ENCODE measurements at places on chromosomes 11 and 22.
A peak's percentile ranks its signal among the peaks of the same experiment; 100 is the strongest.

- H3K36me3 ChIP-seq = no peaks in the 10 kb centered on the region
- no peak overlapping the region for H3K27ac ChIP-seq
- DNase-seq = peak; percentile 90
Measured at GRCh38 chr11:15074206-15075161, 1.1 kb downstream of the CALCB start.

- no peak overlapping the region for H3K4me3 ChIP-seq
- no peak overlapping the region for H3K27ac ChIP-seq
- no peaks in the 10 kb centered on the region for H3K4me1 ChIP-seq
- peaks cover 31% of the 10 kb centered on the region for H3K27me3 ChIP-seq
- no peak for DNase-seq
Measured at GRCh38 chr22:32088084-32088483, 45.0 kb downstream of the SLC5A1 start.

GRCh38 chr11:63897459-63898146 is 19.4 kb downstream of the RCOR2 start:
- no peak overlapping the region for H3K4me3 ChIP-seq
- no peak overlapping the region for H3K27ac ChIP-seq
- peaks cover 5% of the 10 kb centered on the region for H3K4me1 ChIP-seq
- no peak for DNase-seq

DNA sequence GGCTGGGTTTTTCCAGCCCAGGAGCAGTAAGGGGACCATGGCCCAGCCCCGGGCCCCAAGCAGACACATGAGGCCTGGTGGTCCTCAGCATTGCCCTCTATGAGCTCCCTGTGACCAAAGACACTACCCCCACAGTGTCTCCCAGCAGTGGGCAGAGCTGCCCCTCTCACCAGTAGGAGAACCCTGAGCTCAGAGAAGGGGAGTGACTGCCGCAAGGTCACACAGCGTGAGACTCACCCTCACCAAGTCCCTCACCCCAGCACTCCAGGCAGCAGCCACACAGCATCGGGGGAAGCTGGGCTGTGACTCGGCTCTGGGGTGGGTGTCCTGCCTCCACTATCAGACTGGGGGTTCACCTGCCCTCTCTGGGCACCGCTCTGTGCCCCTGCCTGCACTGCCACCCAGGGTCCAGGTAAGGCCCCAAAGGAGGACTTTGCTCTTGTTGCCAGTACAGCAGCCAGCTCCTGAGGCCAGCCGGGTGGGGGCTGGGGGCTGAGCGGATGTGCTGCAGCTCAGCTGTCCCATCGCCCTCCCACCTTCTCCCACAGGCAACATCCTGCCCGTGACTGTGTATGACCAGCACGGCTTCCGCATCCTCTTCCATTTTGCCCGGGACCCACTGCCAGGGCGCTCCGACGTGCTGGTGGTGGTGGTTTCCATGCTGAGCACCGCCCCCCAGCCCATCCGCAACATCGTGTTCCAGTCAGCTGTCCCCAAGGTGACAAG is 7.9 kb upstream of the SH3BP1 start:
- H3K4me1 ChIP-seq = peaks cover 11% of the 10 kb centered on the region
- H3K27me3 ChIP-seq = no peaks in the 10 kb centered on the region
- H3K4me3 ChIP-seq = no peak overlapping the region
- peak overlapping the region; percentile 43 for H3K27ac ChIP-seq
- no peak for DNase-seq

DNA sequence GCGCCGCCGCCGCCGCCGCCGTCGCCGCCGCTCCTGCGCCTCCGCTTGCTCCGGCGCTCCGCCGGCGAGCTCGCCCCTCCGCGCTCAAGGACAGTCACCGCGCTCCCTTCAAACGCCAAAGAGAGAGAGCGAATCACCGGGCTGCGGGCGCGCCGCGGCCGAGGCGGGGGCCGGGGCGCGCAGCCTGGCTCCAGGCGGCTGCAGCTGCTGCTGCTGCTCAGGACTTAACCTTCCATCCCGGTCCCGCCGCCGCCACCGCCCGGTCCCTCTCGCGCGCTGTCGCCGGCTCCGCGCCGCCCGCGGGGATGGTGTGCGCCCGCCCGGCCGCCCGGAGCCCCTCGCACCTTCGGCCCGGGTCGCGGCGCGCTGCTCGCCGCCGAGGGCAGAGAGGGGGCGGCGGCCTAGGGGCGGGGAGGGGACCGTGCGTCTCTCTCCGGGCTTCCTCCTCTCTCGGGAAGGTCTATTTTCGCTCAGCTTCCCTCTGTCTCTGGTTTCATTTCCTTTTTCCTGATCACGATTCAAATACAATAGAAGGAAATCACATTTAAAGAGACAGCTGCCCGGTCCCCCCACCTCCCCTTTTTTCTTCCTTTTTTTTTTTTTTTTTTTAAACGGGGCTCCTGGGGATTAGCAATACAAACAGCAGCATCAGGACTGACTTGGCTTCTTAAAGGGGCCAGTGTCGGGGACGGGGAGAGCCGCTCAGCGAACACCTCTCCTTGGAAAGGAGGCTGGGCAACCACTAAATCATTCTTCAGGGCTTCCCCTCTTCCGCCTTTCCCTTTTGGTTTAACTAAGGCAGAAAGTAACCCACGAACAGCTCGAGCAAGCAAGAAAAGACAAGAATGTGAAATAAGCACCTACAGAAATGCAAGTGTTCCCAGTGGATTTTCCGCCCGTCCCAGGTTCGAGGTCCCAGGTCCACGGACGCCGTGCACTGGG is 22.1 kb downstream of the LMO2 start:
- no peaks in the 10 kb centered on the region for H3K36me3 ChIP-seq
- peaks cover 12% of the 10 kb centered on the region for H3K4me1 ChIP-seq
- peak overlapping the region; percentile 97 for H3K4me3 ChIP-seq
